ENCODE measurements at places on chromosomes 5 and 9.

DNA sequence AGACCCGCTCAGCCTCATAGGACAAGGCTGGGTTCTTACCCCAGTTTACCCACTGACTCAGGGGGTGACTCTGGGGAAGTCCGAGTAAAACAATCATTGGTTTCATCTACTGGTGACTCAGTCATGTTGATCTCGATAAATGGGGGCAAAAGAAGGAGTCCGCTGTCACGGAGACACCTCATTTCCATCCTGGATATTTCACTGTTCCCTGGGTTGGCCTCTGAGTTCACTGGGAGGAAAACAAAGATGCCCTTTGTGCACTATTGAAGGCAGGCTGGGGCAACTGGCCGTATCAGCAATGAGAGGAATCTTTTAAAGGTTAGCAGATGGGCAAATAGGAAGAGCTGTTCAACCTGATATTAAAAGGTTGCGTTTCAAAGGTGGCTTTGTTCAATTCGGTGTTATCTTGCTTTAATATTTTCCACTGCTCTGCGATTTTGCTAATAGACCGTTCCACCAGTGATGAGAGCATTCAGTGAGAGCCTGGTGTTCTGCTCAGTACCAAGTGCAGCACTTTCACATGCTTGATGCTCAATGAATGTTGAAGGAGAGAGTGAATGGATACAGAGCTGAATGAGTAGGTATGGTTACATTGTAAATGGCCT, 110.2 kb upstream of the EGFLAM start:
- DNase-seq, result no peak

DNA sequence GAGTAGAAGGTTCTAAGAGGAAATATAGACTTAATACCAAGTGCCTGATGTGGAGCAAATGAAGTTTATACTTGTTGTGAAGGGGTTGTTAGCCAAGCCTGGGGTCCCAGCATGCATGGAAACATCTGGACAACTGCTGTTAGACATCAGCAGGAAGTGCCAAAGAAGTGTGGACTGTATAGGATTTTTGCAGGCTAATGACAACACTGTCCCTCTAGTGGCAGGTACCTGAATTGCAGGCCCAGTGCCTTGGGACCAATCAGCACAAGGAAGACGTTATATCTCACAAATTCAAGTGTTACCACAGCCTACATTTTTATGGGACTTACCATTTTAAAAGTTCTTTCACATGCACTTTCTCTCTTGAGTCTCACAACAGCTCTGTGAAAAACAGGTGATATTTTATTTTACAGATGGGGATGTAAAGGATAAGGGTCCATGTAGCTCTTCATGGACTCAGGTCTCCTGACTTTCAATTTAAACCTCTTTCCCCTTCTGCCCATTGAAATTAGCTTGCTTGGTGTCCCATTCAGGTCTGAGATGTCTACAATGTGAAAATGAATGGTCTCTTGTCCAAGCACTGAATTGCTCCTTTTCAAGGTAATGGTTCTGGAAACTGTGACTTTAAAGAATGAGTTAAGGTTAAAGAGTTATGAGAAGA, 89.0 kb upstream of the MAP1B start:
- DNase-seq, result peak; percentile 57

DNA sequence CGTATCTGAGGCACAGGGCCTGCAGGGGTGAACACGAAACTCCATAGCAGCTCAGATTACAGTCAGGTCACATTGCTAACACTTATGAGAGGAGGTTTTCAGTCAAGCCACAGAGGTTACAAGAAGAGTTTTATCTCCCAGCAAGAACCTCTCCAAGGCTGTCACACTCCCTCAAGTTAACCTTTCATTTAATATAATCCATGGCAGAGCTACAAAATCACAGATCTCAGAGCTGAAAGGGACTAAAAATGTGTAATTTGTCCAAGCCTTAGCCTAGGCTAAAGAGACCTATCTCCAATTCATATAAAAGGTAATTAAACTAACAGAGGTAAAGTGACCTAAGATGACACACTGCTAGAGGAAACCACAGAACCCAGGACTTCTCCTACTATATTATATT, 57.2 kb downstream of the MLANA start:
- DNase-seq, result peak; percentile 1

DNA sequence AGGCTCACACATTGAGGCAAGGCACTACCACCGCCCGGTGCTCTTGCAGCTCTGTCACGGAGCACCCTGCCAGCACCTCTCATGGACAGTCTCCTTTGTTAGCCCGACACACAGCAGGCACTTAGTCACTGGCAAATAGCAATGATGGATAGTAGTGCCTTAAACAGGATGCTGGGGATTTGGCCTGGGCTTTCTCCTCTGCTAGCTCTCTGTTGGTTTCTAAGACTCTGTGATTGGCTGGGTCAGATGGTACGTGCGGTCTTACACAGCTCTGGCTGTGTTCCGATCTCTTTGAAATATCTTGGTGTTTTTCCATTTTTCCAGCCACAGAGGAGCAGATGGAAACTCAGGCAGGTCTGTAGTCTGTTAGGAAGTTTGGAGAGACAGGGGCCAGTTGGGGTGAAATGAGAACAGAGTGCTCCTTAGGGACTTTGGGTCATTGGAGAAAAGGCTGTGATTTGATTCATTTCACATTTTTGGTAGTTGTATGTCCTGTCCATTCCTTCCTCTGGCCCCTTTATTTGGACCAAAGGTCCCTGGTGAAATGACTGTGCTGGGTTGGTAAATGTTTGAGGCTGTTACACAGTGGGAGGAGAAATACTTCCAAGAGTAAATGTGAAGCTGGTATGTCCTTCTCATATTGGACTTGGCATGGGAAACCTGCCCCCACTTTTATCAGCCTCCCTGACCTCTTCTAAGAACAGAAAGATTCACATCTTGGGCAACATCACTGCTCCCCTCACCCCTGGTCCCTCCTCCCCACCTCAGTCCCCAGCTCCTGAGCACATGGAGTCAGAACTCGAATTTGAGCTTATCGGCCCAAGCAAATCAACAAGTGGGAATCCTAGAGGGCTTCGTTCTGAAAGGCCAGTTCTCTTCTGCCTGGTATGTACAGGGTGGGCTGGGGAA, 3.4 kb downstream of the SMIM3 start:
- DNase-seq, result no peak

- DNase-seq, result no peak
These were observed 1485.7 kb upstream of the CDH9 start for GRCh38 chr5:28523888-28524635.
